Cardiac fibroblast (primary cell): ENCODE measurements at places on chromosomes 12 and 14.

GRCh38 chr12:124940393-124941169 lies 26.1 kb upstream of the UBC start:
- peak; percentile 90 for DNase-seq

DNA sequence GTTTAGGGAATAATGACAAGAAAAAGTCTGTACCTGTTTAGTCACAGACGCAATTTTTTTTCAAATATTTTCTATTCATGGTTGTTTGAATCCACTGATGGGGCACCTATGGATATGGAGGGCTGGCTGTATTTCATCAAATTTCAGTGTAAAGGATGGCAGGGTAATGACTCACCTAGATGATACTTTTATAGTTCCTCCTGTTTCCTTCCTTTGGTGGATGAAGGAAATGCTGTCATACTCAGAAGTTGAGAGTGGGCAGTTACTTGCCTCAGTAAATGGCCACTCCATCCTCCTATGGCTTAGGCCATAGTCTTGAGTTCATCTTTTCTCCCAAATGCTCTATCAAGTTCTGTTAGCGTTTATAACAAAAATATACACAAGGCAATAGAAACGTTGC lies 18.9 kb upstream of the C12orf71 start:
- DNase-seq, result no peak

DNA sequence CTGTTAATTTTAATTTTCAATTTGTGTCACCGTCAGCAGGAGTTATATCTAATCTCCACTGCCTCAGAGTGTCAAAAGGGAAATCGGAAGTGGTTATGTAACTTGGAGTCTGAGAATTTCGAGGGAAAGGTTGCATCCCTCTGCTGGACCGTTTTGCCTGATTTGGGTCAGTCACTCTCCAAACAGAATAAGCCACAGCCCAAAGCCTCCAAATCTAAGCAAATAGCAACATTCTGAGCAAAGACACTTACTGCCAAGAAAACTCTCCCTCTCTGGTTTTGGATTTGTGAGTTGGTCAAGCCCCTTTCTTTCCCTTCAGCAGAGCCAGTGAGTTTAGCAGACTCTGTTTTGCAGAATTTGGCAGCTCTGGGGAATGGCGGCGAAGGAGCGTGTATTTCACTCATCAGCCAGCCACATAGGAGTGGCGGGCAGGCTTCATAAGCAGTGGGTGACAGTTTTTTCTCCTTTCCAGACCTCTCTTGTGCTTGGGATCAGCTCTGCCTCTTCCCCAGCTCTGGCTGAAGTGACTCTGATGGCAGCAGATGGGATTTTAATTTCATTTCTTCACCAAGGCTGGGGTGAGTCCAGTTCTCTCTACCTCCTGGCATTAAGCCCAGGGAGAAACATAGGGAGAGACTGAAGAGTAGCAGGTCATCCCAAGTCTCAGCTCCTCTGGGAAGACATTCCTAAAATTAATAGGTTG lies 218.7 kb upstream of the NOS1 start:
- DNase-seq, result no peak

- no peak for DNase-seq
Measured at GRCh38 chr12:11920231-11920630, 150.5 kb upstream of the BCL2L14 start.

DNA sequence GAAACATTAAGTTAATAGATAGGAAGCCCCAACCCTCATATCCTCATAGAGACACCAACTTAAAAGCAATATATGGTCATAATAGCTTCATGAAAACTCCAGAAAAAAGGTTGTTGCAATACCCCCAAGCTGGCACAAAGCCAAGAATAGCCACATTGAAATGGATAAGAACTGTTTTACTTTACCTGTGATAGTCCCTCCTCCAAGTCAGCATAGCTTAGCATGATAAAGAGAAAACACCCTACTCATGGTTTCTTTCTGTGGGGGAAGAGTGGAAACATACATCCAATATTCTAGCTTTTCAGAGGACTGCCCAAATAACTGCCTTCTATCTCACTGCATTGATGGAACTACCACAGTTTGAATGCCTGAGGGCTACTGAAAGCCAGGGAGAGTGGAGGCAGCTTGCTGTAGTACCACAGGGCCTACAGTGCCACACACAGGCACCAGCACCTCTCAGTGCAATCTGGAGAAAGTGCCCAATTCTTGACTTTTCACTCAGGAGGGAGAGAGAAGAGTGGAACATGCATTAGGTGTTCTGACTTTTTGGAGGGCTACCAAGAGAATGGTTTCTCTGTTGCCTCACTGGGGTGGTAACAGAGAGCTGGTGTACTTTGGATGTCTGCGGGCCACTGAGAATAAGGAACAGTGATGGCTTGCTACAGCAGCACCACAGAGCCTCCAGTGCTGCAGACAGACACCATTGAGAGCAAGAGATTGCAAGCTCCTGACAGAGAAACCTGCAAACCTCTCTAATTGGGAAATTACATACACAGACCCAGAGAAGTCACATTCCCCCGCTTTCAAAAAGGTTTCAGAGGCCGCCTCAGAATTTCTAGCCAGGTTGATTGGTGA lies 157.1 kb upstream of the GARIN2 start:
- DNase-seq, result no peak

- peak; percentile 64 for DNase-seq
Measured at GRCh38 chr12:105445649-105446048, 115.2 kb downstream of the C12orf75 start.

GRCh38 chr12:110344657-110345056 lies 58.9 kb downstream of the ANAPC7 start:
- no peak for DNase-seq

DNA sequence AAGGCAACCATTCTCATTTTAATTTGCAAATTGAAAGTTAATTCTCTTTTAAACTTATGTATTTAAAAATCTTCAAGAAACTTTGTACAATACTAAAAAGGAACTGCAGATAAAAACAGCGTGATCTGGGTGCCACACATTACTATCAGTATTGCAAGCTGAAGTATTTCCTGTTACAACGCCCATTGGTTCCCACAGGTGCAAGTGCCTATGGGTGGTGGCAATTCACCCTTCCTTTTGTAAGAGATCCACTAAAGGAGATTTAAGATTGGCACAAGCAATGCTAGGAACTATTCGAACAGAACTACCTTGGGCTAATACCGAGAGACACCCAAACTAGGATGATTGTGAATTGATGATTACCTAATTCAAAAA lies 13.2 kb downstream of the TAOK3 start:
- DNase-seq, result no peak

DNA sequence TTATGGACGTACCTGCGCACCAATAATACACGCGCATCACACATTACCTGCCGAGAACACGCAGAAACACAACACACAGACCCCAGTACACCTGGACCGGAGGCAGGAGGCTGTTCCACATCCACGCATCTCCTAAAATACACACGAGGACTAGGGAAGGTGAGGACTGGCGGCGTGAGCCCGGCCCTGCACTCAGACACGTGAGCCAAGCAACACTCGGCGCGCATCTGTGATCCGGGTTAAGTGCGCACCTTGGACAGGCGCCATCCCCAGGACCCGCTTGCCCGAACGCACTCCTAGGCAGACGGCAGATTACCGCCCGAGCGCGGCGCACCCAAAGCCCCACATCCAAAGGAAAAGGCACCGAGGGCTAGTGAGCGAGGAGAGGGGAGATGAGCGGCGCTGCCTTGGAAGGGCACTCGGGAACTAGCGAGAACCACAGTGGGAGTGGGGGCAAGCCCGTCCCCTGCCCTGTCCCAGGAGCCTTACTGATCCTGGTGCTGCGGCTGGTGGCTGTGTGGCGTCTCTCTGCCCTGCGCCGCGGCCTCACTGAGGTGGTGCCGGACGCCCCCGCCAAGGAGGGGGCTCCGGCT lies 417 bp downstream of the GLS2 start:
- DNase-seq, result peak; percentile 13

GRCh38 chr12:67988601-67989021 lies 636 bp upstream of the IFNG-AS1 start:
- DNase-seq, result no peak

GRCh38 chr12:87266305-87266704 lies 762.9 kb downstream of the C12orf50 start:
- no peak for DNase-seq

DNA sequence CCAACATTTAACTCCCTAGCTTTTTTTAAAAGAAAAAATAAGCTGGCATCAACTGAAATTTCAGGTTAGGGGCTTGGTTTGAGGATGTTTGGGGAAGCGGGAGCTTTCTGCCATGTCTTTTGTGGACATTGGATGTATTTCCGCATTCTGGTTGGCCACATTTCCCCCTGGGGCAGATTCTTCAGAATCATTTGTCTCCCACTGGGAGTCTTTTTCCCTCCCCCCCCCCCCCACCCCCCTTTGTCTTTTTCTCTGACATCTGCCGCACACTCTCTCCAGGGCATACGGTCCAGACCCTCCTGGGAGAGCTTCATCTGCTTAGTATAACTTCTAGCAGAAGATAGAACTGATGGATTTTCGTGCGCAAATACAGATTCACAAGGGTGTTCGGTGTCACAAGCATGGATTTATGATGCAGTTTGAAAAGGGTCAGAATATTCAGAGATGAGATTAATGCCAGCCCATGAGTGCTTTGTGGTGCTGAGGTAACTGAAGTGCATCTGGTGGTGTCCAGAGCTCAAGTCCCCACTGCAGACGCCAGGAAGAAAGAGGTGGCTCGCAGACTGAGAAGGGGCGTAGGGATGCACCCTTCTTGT lies 40.2 kb downstream of the ETV6 start:
- no peak for DNase-seq

- no peak for DNase-seq
Measured at GRCh38 chr12:129570796-129571400, 332.9 kb downstream of the TMEM132D start.

GRCh38 chr14:73503648-73504047 lies 12.9 kb downstream of the RIOX1 start:
- DNase-seq, result no peak

DNA sequence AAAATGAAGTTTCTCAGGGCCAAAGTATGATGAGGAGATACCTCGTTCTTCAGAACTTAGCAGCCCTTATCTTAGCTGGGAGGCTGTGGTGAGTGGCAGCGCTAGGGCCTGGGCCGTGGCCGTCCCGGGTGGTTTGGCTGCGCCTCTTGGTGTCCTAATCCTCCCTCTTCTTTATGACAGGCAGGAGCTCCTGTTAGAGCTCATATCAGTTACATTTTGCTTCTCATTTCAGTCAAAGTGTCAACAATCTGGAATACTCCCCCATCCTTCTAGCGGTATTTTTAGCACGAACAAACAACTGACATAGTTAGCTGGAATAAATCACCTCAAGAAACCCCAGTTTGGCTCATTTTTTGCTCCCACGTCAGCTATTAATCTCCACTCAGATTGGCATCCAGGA lies 188.8 kb downstream of the TTC7B start:
- DNase-seq, result no peak

- no peak for DNase-seq
Measured at GRCh38 chr12:68154779-68155178, 4.8 kb downstream of the IFNG start.

DNA sequence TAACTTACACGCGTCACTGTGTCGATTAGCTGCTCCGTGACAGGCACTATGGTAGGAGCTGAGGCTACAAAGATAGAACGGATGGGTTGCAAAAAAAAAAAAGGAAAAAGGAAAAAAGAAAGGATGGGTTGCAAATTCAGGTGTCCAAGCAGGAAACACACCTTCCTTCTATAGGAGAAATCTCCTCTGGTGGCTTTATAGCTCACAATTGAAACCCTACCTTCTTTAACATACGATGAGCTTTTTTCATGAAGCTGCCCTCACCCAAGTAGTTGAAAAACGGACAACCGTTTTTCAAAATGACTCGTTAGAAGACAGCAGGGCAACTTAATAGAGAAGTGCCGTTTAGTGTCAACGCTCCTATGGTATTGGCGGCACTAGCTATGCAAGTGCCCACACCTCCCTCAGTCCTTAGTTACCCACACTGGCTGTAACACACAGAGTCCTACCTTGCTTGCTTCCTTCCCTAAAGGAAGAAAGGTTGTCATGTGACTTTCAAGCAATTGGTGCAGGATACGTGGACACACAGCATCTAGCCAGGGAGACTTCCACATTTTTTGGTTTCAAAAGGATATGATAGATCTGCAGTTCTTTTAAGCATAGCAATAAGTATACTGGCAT lies 682 bp upstream of the TRIP11 start:
- peak; percentile 29 for DNase-seq

GRCh38 chr12:113103756-113104450 lies 31.7 kb downstream of the RASAL1 start:
- no peak for DNase-seq

- DNase-seq, result peak; percentile 48
Measured at GRCh38 chr12:68805592-68806120, 2.3 kb upstream of the MDM2 start.

GRCh38 chr12:69834147-69834546 lies 9.1 kb downstream of the MYRFL start:
- no peak for DNase-seq

DNA sequence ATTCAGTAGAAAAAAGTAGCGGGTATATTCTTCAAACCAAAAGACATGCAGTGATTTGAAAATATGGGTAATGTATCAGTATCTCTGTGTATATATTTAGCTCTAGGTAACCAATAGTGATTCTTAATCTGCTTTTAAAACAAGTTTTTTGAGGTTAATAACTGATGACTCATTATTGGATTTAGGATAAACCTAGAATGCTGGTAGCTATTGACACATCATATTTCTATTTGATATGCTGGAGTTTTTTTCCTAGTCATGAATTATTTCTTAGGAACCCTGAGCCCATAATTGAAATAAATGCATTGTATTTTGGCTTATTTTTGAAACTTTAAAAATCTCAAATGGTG lies 15.5 kb downstream of the ARF6 start:
- peak; percentile 40 for DNase-seq

- DNase-seq, result peak; percentile 32
Measured at GRCh38 chr12:75481013-75481705, 604 bp downstream of the GLIPR1 start.

DNA sequence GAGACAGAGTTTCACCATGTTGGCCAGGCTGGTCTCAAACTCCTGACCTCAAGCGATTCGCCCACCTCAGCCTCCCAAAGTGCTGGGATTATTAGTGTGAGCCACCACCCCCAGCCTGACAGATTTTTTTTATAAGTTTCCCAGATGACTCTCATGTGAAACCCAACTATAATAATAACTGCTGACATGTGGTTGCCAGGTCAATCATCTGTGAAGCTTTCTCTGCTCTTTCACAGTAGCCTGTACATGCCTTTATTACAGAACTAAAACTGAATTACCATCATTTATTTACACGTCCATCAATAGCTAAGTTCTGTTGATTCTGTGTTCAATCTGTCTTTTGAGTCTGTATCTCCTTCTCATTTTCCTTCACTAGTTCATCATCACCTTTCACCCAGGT lies 218.5 kb downstream of the RPS29 start:
- no peak for DNase-seq

DNA sequence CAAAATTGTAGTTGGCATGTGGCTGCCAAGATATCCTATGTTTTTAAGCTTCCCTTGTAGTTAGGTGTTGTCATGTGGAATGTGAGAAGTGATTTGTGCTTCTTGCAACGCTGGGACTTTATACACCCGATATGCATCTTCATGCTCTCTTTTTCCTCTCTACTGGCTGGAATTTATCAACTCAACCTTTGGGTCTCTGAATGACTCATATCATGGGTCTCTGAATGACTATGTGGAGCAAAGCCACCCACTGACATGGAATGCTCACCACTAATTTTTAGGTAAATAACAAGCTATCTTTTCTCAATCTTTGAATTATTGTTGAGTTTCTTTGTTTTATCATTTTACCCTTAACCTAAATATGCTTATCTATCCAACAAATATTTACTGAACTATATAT lies 144.6 kb downstream of the ATP23 start:
- no peak for DNase-seq
